ENCODE measurements at places on chromosomes 2 and 18.

- no peak for DNase-seq
Observed at GRCh38 chr2:162581959-162582798, 238.2 kb downstream of the GCA start.

- DNase-seq, result peak; percentile 53
Observed at GRCh38 chr18:77702686-77703085, 453.0 kb downstream of the GALR1 start.

- no peak for DNase-seq
Observed at GRCh38 chr18:35508030-35508429, 10.3 kb upstream of the INO80C start.

DNA sequence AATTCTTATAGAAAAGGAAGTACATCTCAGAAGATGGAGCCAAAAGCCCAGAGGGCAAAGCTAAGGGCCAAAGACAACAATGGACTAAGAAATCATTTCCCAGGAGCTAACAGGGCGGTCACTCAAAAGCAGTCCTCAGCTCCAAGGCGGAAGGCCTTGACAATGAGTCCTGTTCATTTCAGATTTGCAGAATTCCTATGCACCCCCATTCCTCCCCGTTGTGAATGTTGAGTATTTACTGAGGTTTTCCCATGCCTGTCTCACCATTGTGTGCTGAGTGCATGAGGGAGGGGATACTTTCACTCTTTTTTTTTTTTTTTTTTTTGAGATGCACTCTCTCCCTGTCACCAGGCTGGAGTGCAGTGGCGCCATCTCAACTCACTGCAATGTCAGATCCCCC, 18.8 kb upstream of the DTNB start:
- no peak for DNase-seq

GRCh38 chr18:23234619-23235018, 99.3 kb downstream of the CABLES1 start:
- DNase-seq, result no peak

DNA sequence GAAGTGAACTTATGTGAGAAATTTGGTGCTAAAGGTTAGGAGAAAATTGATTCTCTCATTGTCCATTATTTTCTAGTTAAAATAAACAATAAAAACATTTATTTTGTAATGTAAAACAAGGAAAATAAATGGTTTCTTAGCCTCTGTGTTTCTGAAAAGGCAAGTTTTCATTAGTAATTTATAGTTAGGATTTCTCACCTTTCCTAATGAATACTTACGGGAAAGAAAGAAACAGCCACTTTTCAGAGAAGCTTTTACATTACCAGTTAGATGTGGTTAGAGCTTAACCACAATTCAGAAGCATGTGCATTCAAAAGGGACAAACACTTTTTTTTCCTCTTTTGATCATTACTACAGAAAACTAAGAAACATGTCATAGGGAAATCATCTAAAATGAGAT, 18.8 kb downstream of the NEMP2 start:
- no peak for DNase-seq

DNA sequence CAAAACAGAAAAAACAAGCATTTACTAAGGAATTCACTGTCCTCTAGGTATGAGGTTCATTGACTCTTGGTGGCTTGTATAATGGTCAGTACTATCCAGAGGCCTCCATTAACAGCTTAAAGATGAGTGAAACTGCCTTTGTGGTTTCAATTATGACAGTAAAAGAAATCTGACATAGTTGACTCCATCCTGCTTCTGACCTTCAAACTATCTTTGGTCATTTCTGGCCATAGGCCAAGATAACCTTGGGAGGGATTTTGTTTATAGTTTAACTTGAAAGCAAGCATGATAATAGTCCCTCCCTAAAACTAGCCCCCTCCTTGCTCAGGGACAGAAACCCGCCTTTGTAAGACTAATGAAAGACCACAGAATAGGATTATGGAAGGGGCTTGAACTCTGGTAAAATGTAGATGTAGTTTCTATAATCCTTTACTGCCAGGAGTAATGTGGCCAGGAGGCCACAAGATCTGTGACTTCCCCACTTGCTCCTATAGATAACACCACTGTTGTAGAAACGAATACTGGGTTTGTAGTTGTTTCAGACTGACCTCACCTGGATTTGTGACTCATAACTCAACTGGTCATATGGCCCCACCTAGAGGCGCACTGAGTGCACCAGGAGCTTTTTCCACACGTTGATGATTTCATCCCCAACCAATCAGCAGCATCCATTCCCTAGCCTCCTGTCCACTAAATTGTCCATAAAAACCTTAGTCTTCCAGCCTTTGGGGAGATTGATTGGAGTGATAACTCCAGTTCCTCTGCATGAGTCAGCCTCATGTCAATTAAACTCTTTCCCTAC, 8.6 kb upstream of the PLEKHM3 start:
- DNase-seq, result peak; percentile 55

DNA sequence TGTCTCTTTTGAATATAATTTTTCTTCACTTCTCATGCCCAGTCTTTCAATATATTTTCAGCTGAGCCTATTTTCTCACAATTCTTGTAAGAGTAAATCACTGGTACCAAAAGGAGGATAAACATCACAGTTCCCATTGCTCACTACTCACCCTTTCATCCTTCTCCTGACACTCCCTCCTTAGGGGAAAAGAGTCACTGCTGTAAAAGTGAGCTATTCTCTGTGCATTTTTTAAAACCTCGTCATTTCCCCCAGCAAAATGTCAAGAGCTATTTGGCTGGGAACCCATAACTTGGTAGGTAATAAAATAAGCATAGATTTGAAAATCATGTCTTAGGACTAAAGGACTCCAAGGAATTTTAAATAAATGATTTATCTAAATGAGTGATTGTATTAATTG, 340.1 kb upstream of the GYPC start:
- DNase-seq, result no peak

DNA sequence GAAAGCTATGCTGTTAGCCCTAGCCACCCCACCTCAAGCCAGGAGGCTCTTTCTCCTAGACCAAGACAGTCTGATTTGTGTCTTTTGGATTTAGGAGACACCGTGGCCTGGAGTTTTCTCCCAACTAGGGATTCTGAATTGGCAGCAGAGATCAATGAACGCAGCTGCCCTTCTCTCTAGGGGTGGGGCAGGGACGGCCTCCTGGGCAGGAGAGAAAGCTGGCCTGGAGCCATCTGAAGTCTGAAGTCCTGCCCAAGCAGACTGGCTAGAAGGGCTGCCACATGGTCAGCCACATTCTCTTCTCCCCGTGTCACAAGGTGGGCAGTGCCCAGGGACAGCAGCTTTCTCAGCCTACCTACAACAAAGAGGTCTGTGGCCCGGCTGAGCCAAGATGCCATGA, 45.1 kb downstream of the PIEZO2 start:
- DNase-seq, result no peak

DNA sequence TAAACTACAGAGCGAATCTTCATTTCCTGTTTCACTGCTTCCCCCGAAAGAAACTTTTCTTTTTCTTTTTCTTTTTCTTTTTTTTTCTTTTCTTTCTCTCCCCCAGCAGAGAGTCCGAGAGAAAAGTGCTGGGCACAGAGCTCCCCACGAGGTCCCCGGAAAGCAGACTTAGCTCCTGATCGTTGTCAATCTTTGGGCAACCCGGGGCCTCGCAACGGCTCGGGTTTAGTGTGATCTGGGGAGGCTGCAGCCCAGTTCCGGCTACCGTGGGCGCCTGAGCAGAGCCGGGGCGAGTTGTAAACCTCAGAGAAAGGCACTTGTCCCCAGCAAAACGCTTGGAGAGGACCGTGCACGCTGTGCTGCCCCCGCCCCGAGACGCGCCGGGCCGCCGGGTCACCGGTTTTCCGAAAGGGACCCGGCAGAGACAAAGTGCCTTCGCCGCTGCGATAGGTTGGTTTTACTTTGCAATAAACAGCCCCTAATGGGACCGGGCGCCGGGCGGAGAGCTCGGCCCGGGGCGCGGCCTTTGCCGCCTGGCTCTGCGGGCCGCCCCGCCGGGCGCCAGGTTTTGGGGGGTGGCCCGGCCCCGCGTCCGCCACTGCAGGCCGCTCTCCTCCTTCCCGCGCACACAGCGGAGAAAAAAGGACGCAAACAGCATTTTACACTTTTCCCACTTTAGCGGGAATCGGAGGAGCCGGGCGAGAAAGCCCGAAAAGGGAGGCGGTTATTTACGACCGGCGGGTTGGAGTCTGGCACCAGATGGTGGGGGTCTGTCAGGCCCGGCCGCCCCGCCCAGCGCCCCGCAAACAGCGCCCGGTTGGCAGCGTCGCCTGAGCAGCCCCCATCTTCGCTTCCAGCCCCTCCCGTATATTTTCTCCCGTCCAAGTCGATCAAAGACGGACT, 136.0 kb downstream of the INSIG2 start:
- DNase-seq, result peak; percentile 64

DNA sequence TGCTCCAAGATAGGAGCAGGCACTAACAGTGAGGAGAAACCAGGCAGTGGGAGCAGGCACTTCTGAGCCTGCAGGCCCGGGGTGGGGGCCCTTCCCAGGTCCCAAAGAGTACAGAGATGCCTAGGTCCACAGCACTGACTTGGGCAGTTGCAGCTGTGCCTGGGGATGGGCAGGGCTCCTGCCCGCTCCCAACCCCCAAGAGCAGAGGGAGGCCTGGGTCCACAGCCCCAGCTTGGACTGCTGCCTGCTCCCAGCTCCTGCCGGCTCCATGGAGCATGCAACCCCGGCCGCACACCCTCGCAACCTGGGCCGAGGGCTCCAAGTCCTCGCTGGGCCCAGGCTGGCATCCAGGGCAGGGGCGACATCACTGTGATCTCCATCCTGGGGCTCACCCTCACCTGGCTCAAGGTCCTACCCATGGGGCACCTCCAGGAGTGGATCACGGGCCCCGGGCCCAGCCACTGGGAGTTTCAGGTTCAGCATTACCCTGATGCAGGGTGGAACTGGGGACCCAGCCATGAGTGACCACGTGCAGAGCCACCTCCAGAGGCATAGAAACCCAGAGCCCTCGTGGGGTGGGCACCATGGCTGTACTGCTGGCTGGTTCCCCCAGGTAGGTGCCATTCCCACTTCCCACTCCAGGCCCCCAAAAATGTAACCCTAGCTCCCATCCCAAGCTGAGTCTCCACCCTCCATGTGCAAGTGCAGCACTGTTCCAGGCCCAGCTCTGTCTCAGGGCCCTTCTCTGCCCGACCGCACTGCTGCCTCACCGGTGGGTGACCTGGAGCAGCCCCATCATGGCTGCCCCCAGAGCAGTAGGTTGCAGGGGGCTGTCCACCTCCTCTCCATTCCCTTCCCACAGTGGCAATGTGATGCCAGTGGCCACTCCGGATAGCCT, 325.6 kb downstream of the NR4A2 start:
- no peak for DNase-seq

- DNase-seq, result no peak
Observed at GRCh38 chr18:24024425-24024824, 9.9 kb downstream of the TTC39C start.

- no peak for DNase-seq
Observed at GRCh38 chr2:232580648-232580981, 30.1 kb downstream of the EIF4E2 start.

- no peak for DNase-seq
Observed at GRCh38 chr18:25010623-25011374, 341.2 kb downstream of the ZNF521 start.
